ENCODE measurements at places on chromosomes 11 and 22. TPM values are rescaled to one million over a fixed set of nuclear protein-coding genes. Genes with fewer than 3 reads are reported as not detected.

WT1 gene
- total RNA-seq: not detected

SMTNL1 gene
- total RNA-seq: 0.22 TPM

GRCh38 chr11:26286472-26287066, 45.4 kb upstream of the ANO3 start:
- no peaks in the 10 kb centered on the region for H3K27me3 ChIP-seq
- peak; percentile 71 for DNase-seq

- H3K4me3 ChIP-seq: no peak overlapping the region
- H3K36me3 ChIP-seq: no peaks in the 10 kb centered on the region
- H3K27me3 ChIP-seq: peaks cover 16% of the 10 kb centered on the region
- H3K27ac ChIP-seq: no peak overlapping the region
- DNase-seq: no peak
Measured at GRCh38 chr22:30116362-30117117, 36.3 kb downstream of the HORMAD2 start.

- no peak for DNase-seq
- H3K27me3 ChIP-seq: no peaks in the 10 kb centered on the region
- H3K4me3 ChIP-seq: no peak overlapping the region
- H3K27ac ChIP-seq: no peak overlapping the region
Measured at GRCh38 chr22:39445678-39446077, 11.1 kb upstream of the MGAT3 start.

DNA sequence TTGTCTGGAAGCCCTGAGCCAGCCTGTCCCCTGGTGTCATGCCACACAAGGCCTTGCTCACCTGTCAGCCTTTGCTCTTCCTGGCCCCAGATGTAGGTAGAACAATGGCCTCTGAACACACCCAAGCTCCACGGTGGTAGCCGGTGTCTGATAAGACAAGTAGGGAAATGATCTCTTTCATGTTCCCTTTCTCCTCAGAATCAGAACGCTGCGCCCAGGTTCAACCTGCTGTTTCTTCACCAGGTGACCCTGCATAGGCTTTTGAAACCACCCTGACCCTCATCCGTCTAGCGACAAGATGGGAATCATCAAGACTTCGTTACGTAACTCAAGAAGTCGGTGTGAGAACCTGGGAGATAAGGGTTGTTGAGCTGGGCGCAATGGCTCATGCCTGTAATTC, 28.7 kb upstream of the YWHAH start:
- H3K4me3 ChIP-seq: no peak overlapping the region
- no peaks in the 10 kb centered on the region for H3K36me3 ChIP-seq
- DNase-seq: no peak
- no peak overlapping the region for H3K27ac ChIP-seq
- no peaks in the 10 kb centered on the region for H3K27me3 ChIP-seq

DNA sequence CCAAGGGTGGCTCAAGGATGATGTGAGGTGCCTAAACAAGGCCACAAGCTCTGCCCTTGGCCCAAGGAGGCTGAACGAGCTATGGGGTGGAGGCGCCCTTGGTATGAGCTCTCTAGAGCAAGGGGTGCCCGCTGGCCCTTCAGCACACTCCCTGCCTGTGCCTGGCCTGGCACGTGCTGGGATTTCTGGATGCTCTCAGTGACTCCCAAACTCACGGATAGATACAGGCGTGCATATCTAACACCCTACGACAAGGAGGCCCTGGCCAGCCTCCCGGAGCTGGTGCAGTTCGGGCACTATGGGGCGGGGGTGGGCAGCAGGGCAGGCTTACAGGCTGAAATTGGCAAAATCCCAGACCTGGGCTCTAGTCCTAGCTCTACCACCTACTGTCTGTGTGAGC, 30.6 kb downstream of the SCUBE1 start:
- H3K27me3 ChIP-seq: no peaks in the 10 kb centered on the region
- no peak for DNase-seq
- no peak overlapping the region for H3K27ac ChIP-seq
- H3K36me3 ChIP-seq: no peaks in the 10 kb centered on the region

All from endodermal cell (in vitro differentiated cells).